ENCODE measurements at places on chromosomes 3 and 15. TPM values are rescaled to one million over a fixed set of nuclear protein-coding genes. Genes with fewer than 3 reads are reported as not detected.

DNA sequence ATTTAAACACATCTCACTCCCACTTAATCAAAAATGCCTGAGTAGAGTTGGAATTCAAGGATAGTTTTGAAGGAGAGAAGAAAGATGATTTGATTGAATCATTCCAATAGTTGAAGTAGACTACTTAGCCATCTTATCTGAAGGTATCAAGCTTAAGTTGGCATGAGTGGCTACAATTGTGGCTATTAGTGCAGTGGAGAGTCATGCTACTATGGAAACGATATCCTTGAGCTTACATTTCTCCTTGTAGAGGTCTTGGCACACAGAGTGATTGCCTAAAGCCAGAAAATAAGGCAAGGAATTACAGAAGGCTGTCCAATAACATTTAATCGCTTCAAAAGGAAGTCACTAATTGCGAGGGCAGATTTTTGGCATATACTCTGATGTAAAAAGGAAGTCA lies 1022.7 kb downstream of the IGSF11 start:
- H3K27ac ChIP-seq, result no peak overlapping the region
- no peak overlapping the region for H3K4me3 ChIP-seq
- no peak for DNase-seq
- no peaks in the 10 kb centered on the region for H3K36me3 ChIP-seq
- H3K4me1 ChIP-seq, result no peaks in the 10 kb centered on the region

GRCh38 chr3:126166009-126166408 lies 14.4 kb downstream of the ALDH1L1 start:
- H3K27ac ChIP-seq, result no peak overlapping the region
- no peaks in the 10 kb centered on the region for H3K36me3 ChIP-seq
- no peak overlapping the region for H3K4me3 ChIP-seq
- H3K27me3 ChIP-seq, result no peaks in the 10 kb centered on the region
- no peak for DNase-seq

DNA sequence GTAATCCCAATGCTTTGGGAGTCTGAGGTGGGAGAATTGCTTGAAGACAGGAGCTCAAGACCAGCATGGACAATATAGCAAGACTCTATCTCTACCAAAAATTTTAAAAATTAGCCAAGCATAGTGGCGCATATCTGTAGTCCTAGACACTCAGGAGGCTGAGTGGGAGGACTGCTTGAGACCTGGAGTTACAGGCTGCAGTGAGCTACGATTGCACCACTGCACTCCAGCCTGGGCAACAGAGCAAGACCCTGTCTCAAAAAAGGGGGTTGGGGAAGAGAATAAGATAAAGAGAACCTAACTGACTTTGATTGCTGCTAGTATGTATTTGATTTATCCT lies 755 bp downstream of the CD200R1 start:
- H3K4me3 ChIP-seq, result peak overlapping the region; percentile 15
- no peaks in the 10 kb centered on the region for H3K4me1 ChIP-seq
- no peaks in the 10 kb centered on the region for H3K27me3 ChIP-seq
- H3K36me3 ChIP-seq, result no peaks in the 10 kb centered on the region
- H3K27ac ChIP-seq, result no peak overlapping the region
- DNase-seq, result no peak

GRCh38 chr15:69457304-69458280 lies 5.0 kb downstream of the RPLP1 start:
- H3K36me3 ChIP-seq, result peaks cover 29% of the 10 kb centered on the region
- DNase-seq, result no peak
- H3K27me3 ChIP-seq, result no peaks in the 10 kb centered on the region

DNA sequence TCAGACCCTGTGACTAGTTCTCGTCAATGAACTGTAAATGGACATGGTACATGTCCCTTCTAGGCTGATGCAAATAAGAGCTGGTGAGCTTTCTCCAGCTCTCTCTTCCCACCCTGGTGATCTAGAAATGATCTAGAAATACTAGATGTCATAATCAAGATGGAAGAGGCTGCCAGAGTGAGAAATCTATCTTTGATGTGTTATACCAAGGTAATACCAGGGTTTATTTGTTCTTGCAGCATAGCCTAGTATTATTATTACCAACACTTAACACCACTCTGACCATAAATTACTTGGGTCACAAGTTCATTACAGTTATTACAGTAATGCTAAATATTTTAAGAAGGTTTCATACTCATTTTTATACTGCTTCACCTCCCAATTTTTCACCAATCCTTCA lies 138.4 kb upstream of the LMCD1 start:
- no peaks in the 10 kb centered on the region for H3K27me3 ChIP-seq
- no peaks in the 10 kb centered on the region for H3K36me3 ChIP-seq
- no peak overlapping the region for H3K27ac ChIP-seq
- H3K4me3 ChIP-seq, result no peak overlapping the region

- no peaks in the 10 kb centered on the region for H3K36me3 ChIP-seq
- H3K27me3 ChIP-seq, result no peaks in the 10 kb centered on the region
- H3K4me1 ChIP-seq, result no peaks in the 10 kb centered on the region
- DNase-seq, result no peak
- H3K4me3 ChIP-seq, result no peak overlapping the region
- no peak overlapping the region for H3K27ac ChIP-seq
Observed at GRCh38 chr15:58535894-58536293, 104.1 kb downstream of the LIPC start.

- H3K27me3 ChIP-seq, result no peaks in the 10 kb centered on the region
- H3K4me3 ChIP-seq, result no peak overlapping the region
- no peak overlapping the region for H3K27ac ChIP-seq
- peaks cover 5% of the 10 kb centered on the region for H3K36me3 ChIP-seq
Observed at GRCh38 chr3:128296469-128297251, 143.4 kb downstream of the EEFSEC start.

- DNase-seq, result no peak
- no peak overlapping the region for H3K4me3 ChIP-seq
- H3K36me3 ChIP-seq, result no peaks in the 10 kb centered on the region
- H3K27ac ChIP-seq, result no peak overlapping the region
Observed at GRCh38 chr3:57787867-57788623, 31.9 kb downstream of the SLMAP start.

UACA gene
- 210 TPM for total RNA-seq

GOLGA8R gene
- 11.4 TPM for total RNA-seq

FANCD2OS gene
- not detected for total RNA-seq

PLCL2 gene
- 39.3 TPM for total RNA-seq

GRIP2 gene
- total RNA-seq, result 1.5 TPM

INSYN1 gene
- 10.2 TPM for total RNA-seq

IRAK2 gene
- 4.2 TPM for total RNA-seq

Data from tibial nerve (tissue), 4 donors.